T-cell (primary cell): ENCODE measurements at places on chromosomes 11 and 22. TPM values are rescaled to one million over a fixed set of nuclear protein-coding genes. Genes with fewer than 3 reads are reported as not detected.

DNA sequence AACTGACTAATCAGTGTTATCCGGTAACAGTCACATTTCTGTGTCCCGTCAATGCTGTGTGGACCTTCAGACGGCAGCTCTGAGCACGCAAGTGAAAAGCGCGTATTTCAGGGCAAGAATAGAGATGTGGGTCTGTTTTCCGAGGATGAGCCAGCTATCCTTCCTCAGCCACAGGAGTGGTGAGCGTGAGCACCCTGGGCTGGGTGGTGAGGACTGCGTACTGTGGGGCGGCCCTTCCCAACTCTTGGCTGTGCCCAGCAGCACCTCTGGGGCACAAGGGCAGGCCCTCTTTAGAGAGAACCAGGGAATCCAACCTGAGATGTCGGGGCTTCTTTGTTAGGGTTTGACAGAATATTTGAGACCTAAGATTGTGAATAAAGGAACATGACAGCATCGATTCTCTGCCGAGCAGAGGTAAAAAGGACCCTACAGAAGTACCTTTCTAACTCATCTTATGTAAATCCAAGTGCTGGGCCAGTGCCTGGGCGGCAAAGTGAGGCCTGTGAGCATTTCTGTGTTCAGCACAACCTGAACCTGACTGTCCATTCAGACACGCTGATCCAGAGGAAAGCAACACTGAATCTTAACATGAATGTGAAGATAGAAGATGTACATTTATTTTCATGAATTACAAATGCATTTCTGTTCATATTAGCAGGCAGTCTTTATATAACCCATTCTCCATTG lies 26.5 kb upstream of the YPEL1 start:
- no peak for DNase-seq

Gene OR5T3
- total RNA-seq: not detected

GRCh38 chr22:39556970-39557841 lies 13.3 kb upstream of the CACNA1I start:
- DNase-seq: peak; percentile 69

DNA sequence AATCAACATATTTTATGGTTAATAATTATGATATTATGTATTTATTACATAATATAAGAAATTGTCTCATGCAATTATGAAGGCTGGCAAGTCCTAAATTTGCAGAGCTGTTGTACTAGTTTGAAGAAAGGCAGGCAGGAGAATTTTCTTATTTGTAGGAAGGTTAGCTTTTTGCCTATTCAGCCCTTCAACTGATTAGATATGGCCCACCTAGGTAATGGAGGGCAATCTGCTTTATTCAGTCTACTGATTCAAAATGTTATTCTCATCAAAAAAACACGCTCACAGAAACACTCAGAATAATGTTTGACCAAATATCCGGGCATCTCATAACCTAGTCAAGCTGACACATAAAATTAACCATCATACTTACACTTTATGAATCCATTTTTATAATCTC lies 589.0 kb downstream of the NELL1 start:
- no peak for DNase-seq

DNA sequence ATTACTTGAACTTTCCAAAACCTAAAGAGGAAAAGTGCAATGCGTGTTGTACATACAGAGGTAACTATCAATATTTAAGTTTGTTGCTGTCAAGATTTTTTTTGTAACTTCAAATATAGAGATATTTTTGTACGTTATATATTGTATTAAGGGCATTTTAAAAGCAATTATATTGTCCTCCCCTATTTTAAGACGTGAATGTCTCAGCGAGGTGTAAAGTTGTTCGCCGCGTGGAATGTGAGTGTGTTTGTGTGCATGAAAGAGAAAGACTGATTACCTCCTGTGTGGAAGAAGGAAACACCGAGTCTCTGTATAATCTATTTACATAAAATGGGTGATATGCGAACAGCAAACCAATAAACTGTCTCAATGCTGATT lies 2.1 kb downstream of the ADM start:
- DNase-seq: no peak

Gene CLP1
- 16.0 TPM for total RNA-seq

DNA sequence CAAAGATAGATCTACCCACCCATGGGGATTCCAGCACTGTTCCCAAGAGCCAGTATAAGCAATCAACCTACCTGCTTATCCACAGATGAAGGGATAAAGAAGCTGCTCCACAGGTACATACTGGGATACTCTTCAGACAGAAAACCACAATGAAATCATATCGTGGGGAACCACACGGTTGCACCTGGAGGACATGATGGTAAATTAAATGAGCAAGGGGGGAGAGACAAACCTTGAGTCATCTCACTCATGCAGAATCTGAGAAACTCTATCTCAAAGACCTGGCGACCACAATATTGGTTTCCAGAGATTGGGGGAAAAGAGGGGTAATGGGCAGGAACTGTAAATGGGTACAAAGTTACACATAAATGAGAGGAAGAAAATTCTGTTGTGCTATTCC lies 14.5 kb downstream of the RGL4 start:
- no peak for DNase-seq

DNA sequence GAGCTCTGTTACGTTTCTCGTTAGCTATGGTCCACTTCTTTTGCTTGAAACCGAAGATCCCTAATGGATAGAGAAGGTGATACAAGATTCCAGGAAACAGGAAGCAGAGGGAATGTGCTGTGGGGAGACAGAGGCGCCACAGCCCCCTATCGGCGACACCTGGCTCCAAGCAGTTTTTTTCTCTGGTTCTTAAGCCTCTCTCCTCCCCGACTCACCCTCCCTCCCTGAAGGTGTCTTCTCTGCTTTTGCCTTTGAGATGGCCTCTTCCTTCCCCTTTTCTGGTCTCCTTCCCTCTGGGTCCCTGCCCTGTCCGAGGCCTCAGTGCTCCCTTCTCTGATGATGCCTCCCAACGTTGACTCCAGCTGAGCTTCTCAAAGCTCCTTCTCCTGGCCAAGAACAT lies 14.2 kb upstream of the APOBEC3A start:
- DNase-seq: no peak

Gene KRTAP5-9
- total RNA-seq: 0.33 TPM

GRCh38 chr11:3177931-3178330 lies 12.8 kb upstream of the OSBPL5 start:
- no peak for DNase-seq

Gene IGLL1
- total RNA-seq: 0.64 TPM

Gene HSPA8
- total RNA-seq: 791 TPM

- DNase-seq: no peak
Measured at GRCh38 chr11:60924110-60924905, at the start of gene TMEM132A. TSS of gene TMEM132A (plus strand) at chr11:60924460. CDS start at chr11:60924634, 174 bp downstream.

GRCh38 chr11:10875430-10876021 lies 17.7 kb upstream of the ZBED5 start:
- DNase-seq: no peak

GRCh38 chr11:108916935-108917334 lies 252.1 kb downstream of the DDX10 start:
- no peak for DNase-seq

- DNase-seq: no peak
Measured at GRCh38 chr22:42808521-42808920, 48.6 kb downstream of the ARFGAP3 start.

- peak; percentile 71 for DNase-seq
Measured at GRCh38 chr22:38316364-38317121, 690 bp downstream of the CSNK1E start.

DNA sequence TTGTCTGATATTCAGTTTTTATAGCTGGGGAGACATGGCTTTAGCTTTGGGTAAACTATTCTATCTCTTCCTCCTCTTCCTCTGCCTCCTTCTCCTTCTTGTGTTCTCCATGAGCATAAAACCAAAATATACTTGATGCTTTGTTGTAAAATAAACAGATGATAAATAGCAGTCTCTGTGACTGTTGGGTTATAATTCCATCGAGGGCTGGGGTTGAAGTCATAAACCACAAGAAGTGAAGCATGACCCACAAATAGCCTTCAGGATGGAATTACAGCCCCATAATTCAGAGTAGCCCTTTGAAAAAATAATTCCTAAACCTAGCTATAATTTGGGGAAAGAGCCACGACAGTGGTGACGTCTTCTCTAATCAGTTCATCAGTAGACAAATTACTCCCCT lies 177.7 kb downstream of the SNX19 start:
- no peak for DNase-seq

- DNase-seq: no peak
Measured at GRCh38 chr11:72001834-72002591, 3.3 kb downstream of the IL18BP start.

Gene HEPACAM
- total RNA-seq: not detected

Gene CDC42EP1
- not detected for total RNA-seq

DNA sequence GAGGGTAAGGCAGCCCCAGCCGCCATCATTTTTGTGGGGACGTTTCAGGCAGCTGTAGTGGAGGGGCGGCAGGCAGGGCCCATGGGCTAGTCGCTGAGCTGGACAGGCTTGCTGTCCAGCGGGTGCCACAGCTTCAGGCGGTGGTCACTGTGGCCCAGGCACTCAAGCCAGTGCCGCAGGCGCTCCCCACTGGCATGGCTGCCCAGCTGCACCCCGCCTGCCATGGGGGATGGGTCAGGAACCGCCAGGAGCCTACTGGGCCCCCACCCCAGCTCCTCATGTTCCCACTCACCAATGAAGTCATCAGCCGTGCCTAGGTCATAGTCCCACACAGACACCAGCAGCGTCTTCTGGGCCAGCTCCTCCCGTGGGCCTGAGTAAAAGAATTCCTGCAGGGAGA lies 6.0 kb downstream of the NDUFV1 start:
- DNase-seq: no peak

GRCh38 chr11:68976563-68976962 lies 4.2 kb downstream of the MRGPRD start:
- no peak for DNase-seq

Gene DLG2
- 2.3 TPM for total RNA-seq

Gene FOLH1
- not detected for total RNA-seq

DNA sequence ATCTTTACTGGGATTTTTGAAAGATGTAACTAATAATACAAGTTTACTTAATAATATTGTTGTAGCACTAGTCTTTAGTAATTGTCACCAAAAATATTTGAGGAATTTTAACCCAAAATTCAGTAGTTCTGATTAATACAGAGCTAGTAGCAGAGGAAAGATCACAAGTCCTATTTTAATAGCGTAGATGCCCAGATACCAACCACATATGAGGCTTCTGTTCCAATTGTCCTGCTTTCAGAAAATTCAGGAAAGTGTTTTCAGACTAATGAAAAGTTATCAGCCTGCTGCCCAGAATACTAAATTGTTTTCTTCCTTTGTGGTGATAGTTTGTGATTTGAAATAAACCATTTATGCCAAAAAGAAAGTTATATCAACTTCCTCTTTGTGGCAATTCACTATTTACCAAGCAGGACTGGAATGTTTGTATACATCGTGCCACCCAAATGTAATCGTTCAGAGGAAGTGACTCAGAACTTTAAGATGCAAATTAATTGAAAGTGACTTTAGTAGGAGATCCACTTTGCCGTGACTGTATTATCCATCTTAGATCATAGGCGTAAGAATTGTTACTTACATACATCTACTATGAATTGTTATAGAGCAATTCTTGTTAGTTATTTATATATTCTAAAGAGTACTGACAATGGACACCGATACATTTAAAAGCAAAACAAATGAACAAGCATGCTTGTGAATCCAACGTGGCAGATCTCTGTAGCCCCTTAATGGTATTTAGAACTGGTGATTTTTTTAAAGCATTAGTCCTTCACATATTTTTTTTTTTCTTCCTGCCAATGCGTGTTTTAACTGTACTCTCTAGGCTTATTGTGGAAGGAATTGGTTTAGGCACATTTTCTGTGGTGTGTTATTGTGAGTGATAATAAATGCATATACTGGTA lies 231.0 kb downstream of the DDX10 start:
- no peak for DNase-seq

GRCh38 chr11:10973416-10973815 lies 115.6 kb upstream of the ZBED5 start:
- DNase-seq: no peak

Gene ZFTA
- total RNA-seq: 3.3 TPM

DNA sequence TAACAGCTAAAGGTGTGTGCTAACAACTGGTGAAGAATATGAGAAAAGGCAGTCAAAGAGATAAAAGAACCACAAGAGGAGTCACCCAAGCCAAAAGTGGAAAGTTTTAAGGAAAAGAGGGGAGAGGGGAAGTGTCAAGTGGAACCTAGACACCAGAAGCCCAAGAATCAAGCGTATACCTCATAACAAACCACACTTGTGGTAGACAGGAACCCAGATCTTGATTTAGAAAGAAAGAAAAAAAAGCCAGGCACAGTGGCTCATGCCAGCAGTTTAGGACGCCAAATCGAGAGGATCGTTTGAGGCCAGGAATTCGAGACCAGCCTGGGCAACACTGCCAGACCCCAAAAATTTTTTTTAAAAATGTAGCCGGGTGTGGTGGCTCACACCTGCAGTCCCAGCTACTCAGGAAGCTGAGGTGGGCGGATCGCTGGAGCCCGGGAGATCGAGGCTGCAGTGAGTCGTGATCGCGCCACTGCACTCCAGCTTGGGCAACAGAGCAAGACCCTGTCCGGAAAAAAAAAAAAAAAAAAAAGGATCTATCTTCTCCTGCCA lies 877 bp downstream of the SLC25A17 start:
- no peak for DNase-seq

Gene TMPRSS13
- total RNA-seq: 2.1 TPM

DNA sequence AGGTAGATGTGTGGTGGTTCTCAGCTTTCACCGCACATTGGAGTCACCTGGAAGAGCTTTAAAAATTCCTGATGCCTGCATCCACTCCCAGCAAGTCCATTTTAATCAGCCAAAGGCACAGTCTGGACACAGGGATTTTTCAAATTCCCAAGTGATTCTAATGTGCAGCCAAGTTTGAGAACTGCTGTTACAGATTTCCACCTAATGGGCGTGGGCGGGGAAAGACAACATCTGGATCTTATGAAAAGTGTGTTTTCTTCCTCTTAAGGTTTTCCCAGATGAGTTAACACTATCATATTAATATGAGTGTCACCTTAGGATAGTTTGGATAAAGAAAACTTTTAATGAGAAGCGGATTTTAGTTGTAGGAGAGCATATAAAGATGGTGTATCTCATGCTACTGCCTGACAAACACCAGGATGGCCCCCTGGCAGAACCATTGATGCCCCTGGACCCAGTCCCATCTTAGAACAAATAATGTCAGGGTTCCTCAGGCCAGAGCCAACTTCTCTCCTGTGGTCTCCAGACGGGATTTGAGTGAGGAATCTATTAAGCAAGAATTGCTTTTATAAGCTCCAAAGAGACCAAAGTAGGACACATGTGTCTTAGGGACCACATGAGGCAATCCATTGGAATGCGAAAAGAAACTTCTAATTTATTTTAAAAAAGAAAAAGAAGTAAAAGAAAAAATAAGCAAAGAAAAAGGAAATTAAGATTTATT lies 31.9 kb downstream of the POU2AF1 start:
- no peak for DNase-seq

- DNase-seq: no peak
Measured at GRCh38 chr11:95589893-95590612, 199.5 kb downstream of the FAM76B start.
